ENCODE measurements at places on chromosomes 5 and 9.

DNA sequence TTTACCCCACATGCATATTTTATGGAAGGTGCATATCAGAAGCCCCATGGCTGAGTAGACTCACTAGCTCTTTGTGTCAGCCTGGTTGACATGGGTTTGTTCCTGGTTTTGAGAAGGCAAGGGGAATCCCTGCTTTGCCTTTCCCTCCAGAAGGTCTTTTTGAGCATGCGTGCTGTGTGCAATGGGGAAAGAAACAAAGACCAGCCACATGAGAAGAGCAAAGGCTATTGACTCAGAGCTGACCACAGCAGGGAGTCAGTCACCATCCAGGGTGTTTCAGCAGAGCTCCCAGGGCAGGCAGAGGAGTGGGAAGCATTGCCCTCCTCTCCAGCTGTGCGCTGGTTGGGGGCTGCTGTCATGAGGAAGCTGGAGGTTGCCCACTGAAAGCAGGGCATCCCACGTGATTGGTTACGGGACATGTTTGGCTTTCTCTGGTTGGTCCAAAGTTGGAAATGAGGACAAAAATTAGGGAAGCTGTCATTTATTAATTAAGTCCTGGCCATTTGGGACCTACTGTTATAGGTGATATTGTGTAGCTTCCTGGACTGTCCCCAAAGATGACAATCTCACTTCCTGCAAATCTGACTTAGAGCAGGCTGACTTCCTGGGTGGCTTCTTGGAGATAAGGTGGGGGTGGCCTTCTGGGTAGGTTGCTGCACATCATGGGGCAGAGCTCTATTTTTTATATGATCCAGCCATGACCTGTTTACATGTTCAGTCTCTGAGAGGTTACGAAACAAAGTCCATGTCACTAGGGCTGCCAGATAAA, 48.9 kb upstream of the TDRD7 start:
- no peak for DNase-seq

- DNase-seq = no peak
Observed at GRCh38 chr9:89888233-89888632, 283.4 kb downstream of the GADD45G start.

- no peak for DNase-seq
Observed at GRCh38 chr5:134917070-134917815, 12.3 kb downstream of the PCBD2 start.

DNA sequence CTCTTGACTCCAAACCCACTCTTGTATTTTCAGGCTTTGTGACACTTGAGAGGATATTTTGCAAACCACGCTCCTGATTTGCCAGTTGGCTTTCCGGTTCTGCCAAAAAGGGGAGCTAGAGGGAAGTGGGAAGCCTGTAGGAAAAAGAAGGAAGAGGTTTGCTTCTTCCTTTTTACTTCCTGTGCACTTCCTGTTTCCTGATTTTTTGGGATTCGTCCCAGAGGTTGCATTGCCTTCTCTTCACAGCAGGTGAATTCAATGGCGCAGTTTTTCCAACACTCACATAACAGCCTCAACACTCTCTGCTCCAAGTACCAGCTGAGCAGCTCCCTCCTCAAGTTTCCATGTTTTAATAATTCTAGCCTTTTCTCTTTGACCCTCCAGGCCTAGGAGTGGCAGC, 47.7 kb downstream of the SLC24A2 start:
- DNase-seq = no peak

DNA sequence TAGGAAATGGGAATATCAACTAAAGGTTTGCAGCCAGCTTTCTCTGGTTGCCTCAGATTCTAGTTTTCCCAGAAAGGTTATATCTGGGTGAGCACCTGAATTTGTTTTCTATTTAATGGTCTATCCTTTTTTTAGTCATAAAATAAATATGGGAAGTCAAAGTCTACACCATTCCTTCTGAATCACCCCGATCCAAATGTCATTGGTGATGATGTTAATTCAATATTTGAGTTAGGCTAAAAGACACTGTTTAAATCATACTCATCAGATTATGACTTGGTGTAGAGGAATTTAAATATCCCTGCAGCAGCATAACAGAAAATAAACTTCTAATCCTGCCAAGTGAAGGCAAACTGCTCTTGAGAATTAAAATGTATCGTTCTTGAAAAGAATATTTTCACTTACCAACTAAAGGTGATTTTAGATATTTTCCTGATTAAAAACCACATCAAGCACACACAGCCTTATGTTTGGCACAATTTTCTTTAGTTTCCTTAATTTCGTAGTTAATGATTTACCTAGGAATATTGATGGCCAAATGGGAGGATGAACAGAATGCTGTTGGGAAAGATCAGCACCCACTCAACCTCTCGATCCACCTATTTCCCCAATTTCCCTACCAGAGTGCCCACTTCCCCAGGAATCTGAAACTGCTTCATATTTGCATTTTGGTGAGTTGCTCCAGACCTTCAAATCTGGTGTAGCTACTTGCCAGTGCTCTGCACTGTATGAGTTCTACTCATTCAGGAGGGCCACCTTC, 103.1 kb upstream of the TSLP start:
- no peak for DNase-seq

DNA sequence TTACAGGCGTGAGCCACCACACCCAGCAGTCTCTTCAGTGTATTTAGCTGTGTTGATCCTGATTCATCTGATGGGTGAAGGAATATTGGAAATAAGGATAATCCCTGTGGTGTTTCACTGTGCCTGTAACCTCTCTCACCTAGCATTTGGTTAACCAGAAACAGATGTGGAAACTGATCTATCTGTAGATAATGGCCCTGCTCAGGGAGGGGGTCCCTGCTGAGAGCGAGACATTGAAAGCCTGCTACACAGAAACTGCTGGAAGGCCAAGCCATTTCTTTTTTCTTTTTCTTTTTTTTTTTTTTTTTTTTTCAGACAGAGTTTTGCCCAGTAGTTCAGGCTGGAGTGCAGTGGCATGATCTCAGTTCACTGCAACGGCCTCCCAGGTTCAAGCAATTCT, 28.4 kb downstream of the QRFP start:
- DNase-seq = no peak

- DNase-seq = no peak
Observed at GRCh38 chr5:64958757-64959391, 190.1 kb downstream of the CWC27 start.

DNA sequence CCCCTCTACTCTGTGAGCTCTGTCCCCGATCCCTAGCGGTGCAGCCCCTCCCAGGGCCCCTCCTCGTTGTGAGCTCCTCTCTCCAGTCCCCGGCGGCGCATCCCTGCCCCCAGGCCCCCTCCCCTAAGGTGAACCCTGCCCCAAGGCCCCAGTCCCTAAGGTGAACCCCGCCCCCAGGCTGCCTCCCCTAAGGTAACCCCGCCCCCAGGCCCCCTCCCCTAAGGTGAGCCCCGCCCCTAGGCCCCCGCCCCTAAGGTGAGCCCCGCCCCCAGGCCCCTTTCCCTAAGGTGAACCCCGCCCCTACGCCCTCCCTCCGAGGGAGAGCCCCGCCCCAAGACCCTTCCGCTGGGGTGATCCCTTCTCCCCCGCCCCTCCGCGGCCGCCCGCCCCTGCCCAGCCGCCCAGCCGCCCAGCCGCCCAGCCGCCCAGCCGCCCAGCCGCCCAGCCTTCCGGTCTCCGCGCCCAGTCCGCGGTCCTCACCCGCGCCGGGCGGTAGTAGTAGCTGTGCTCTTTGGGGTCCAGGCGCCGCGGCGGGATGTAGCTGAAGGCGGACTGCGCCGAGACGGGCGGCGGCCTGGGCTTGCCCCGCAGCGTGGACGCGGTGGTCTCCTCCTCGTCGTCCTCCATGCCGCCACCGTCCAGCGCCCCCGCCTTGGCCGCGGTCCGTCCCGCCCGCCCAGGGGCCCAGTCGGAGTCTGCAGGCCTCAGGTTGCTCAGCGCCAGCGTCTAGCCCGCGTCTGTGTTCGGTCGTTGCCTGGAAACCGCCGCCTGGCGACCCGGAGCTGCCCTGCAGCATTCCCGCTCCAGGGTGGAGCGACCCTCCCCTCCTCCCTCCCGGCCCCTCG, at the start of gene CFAP90:
Gene CFAP90, minus strand, starts transcription at position 739 of the 845 bp plus-strand sequence. Its CDS starts 112 bp downstream, at position 627.
- no peak for DNase-seq

- no peak for DNase-seq
Observed at GRCh38 chr5:36531401-36531800, 75.0 kb upstream of the SLC1A3 start.

GRCh38 chr5:17897776-17898175, 263.5 kb downstream of the TAF11L14 start:
- DNase-seq = no peak

GRCh38 chr5:64834037-64834436, 65.3 kb downstream of the CWC27 start:
- DNase-seq = no peak

- DNase-seq = no peak
Observed at GRCh38 chr9:113538131-113538530, 74.6 kb downstream of the RGS3 start.

GRCh38 chr5:93924628-93925027, 183.2 kb upstream of the POU5F2 start:
- DNase-seq = no peak

- no peak for DNase-seq
Observed at GRCh38 chr5:6850106-6850432, 136.8 kb downstream of the TENT4A start.

DNA sequence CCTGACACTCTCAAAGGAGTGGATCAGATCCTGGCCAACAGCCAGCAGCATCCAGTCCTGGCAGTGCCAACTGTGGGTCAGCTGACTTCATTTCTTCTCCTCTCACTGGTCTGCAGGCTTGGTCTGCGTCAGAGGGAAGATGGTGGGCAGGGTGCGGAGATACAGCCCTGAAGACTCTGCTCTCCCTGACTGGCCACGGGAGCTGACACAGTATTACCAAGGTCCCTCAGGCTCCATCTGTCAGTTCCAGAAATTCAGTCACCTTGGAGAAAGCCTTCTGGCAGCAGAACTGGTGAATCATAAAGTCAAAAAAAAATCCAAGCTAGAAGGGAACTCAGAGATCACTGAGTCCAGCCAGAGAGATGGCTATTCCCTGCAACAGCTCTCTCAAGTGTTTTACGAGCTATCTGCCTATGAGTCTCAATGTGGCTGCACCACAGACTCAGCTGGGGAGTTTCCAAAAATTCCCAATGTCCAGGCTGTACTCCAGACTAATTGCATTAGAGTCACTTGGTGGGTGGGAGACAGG, 27.9 kb downstream of the C1QTNF2 start:
- DNase-seq = no peak

- peak; percentile 27 for DNase-seq
Observed at GRCh38 chr9:89661956-89662717, 57.3 kb downstream of the GADD45G start.

GRCh38 chr5:81760521-81760920, 9.6 kb upstream of the SSBP2 start:
- no peak for DNase-seq

GRCh38 chr9:91298311-91298710, 63.4 kb downstream of the AUH start:
- DNase-seq = peak; percentile 57

DNA sequence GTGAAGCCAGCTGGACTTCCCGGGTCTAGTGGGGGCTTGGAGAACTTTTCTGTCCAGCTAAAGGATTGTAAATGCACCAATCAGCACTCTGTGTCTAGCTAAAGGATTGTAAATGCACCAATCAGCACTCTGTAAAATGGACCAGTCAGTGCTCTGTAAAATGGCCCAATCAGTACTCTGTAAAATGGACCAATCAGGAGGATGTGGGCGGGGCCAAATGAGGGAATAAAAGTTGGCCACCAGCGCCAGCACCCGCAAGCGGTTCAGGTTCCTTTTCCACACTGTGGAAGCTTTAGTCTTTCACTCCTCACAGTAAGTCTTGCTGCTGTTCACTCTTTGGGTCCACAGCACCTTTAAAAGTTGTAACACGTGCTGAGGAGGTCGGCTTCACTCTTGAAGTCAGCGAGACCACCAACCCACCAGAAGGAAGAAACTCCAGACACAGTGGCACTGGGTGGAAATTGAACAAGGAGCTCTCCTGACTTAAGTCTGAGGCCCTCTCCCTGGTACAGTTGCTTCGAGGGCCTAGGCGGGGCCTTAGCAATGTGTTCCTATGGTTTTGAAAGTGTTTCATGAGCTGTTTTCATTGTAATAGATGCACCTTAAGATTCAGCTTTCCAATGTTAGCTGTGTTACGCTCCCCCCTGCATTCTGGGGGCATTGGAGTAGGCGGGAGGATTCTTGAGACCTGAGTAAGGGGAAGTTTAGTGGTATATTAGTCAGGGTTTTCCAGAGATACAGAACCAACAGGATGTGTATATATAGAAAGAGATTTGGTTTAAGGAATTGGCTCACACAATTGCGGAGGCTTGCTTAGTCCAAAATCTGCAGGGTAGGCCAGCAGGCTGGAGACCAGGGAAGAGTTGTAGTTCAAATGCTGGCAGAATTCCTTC, 21.5 kb upstream of the MYO10 start:
- no peak for DNase-seq

DNA sequence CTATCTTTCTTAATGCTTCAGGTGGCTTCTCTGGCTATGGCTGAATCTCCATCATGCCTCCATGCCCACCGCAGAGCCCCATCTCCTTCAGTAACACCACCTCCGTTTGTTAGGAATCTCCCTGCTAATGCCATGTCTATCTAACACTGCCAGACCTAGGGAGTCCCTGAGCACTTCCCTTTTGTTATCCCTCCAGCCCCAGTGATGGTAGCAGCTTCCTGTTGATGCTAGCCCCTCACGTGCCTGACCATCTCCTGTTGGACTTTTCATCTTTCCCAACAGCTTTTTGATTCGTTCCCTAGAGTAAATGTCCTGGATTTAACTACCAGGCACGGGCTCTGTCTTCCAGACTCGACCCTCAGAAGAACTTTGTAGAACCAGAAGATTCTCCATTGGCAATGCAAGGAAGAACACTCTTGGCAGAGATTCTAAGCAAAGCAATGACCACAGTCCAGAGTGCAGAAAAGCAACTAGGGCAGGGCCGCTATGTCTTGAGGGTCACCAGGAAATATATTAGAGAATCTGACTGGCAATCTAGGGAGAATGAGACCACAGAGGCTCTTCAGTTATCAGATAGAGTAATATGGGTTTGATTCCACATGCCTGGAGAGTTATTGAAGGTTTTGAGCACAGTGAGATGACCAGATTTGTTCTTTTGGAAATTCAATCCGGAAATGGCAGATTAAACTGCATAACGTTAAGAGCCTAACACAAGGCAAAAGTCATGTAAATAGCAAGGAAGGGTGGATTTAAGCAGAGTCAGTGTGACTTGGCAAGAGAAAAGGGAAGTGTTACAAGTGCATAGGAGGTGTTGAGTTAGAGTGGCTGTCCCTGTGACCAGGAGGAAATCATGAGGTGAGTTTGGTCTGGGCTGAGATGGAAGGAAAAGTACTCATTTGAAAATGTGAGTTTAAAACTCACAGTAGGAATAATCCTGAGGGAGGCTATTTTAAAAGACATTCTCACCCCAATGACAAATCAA, 555.2 kb downstream of the ACTL7B start:
- no peak for DNase-seq

DNA sequence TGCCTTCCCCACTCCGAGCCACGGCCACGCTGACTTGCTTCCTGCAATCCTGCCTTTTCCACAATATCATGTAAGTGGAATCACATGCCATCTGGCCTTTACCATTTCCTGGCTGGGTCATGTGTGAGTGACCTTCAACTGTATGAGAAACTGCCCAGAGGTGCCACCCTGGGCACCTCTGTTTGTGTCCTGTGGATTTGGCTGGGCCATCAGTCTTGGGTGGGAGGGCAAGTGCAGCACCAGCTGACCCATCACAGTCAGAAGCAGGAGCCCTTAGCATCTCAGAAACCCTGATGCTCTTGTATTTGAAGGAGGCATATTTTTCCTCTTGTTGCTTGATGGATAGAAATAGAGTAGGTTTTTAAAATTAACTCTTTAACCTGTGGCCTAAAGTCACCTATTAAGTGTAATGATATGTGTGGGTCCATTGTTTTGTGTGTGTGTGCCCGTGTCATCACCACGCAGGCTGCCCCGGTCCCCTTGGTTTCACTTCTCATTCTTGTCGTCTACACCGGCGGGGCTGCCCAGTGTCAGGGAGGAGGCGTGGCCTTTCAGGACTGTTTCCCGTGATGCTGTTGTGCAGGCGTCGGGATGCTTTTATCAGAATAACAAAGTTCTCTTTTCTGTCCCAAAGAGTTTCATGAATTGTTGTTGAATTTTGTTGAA, 52.1 kb upstream of the CACNA1B start:
- DNase-seq = no peak
